Fibroblast of lung (primary cell): ENCODE measurements at places on chromosomes 5 and 9.
A peak's percentile ranks its signal among the peaks of the same experiment; 100 is the strongest.

DNA sequence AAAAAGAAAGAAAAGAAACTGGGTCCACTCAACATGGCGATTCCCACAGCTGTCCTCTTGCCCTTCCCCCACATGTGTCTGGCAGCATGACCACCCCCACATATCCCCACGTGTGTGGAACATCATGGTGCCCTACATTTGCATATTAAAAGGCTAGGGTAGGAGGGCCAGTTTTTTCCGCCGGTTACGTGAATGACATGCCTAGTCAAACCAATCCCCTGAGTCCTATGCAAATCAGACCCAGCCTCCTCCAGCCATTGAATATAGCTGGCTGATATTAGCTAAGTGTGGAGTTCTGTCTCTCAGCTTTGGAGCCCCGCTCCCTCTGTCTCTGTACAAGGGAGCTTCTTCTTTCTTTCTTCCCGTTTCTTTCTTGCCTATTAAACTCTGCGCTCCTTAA is 33.0 kb upstream of the CCDC112 start:
- no peak for DNase-seq

GRCh38 chr5:38926121-38926520 is 80.3 kb downstream of the OSMR start:
- peak; percentile 45 for DNase-seq

GRCh38 chr5:56175021-56175420 is 58.1 kb downstream of the ANKRD55 start:
- DNase-seq: no peak

DNA sequence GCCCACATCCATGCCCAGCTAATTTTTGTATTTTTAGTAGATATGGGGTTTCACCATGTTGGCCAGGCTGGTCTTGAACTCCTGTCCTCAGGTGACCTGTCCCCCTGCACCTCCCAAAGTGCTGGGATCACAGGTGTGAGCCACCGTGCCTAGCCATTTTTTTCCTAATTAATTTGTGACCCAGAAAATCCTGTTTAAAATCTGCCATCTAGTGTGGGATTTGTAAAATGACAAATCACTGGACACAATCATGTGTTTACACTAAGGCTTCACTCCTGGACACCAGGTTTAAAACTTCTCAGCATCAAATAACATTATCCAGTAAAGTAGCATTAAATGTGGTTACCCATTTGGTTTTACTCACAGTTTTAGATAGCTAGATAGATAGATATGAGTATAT is 18.6 kb upstream of the KDM4C start:
- DNase-seq: peak; percentile 32

GRCh38 chr5:40480392-40480791 is 199.3 kb upstream of the PTGER4 start:
- DNase-seq: no peak

DNA sequence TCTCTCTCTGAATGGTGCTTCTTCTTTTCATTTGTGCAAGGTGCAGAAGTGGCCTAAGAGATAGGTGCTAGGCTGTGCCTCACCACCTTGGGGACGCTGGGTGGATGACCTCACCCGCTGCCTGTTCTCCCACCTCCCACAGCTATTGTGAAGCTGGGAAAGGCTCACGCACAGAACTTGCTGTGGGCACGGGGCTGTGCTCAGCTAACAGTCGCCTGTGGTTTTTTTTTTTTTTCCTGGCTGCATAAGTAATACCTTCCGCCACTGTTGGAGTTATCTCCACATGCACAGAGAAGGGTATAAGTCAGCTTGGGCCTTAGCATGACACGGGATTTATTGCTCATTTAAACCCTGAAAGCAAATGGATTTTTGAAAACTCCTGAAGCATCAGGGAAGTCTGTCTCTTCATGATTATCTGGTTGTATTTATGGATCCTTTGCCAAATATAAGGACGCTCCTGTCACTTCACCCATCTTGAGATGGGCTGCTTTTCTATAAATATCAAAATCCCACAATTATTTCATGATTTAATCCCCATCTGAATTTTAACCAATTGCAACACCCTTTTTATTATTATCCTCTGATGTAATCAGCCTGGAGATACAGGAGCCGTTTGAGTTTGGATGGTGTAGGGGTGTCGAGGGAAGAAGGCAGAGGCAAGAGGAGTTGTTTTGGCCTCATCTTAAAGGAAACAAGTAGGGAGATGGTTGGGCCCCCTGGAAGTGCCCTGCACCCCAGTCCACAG is 9.0 kb downstream of the DBH start:
- DNase-seq: no peak

GRCh38 chr5:156148301-156148700 is 178.7 kb upstream of the SGCD start:
- DNase-seq: peak; percentile 57

DNA sequence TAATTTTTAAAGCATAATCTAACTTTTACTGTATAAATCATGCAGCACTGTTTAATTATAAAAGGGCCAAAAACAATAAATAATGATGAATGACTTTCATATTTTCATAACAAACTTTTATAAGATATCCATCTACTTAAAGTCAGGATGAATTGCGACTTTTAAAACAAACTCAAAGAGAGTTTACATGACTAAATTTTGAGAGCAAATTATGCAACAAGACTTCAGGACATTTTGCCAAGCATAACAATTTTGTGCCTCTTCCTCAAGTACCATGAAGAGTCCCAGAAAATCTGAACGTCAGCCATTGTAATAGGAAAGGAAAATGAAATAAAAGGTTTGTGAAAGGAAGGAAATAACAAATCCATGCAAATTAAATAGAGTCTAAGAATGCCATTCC is 24.4 kb downstream of the ERAP1 start:
- no peak for DNase-seq
